Endothelial cell of coronary artery (primary cell): ENCODE measurements at places on chromosomes 16 and 17. TPM values are rescaled to one million over a fixed set of nuclear protein-coding genes. Genes with fewer than 3 reads are reported as not detected.

C1QTNF1 gene
- total RNA-seq: 2.6 and 11.9 TPM in 2 replicates

PRR15L gene
- total RNA-seq: not detected in 2 replicates

SOCS3 gene
- 25.6 and 28.9 TPM in 2 replicates for total RNA-seq

CX3CL1 gene
- 2.2 and 5.8 TPM in 2 replicates for total RNA-seq

USP43 gene
- 0.09 and 0.18 TPM in 2 replicates for total RNA-seq

KRTAP2-2 gene
- not detected in 2 replicates for total RNA-seq

CDK5RAP3 gene
- 58.7 and 68.2 TPM in 2 replicates for total RNA-seq

TP53TG3 gene
- not detected in 2 replicates for total RNA-seq

TBC1D3D gene
- total RNA-seq: 0.47 TPM in 1 of 2 replicates, not detected in the other

HASPIN gene
- 4.5 and 7.9 TPM in 2 replicates for total RNA-seq

CTRL gene
- 0.45 and 0.56 TPM in 2 replicates for total RNA-seq

HCRT gene
- total RNA-seq: not detected in 2 replicates

CALB2 gene
- not detected in 2 replicates for total RNA-seq

CCL1 gene
- 0.09 TPM in 1 of 2 replicates, not detected in the other for total RNA-seq

KRT39 gene
- total RNA-seq: not detected in 2 replicates

TPPP3 gene
- total RNA-seq: 0.18 and 0.28 TPM in 2 replicates

TLCD2 gene
- total RNA-seq: 1.1 and 1.6 TPM in 2 replicates

TBC1D3I gene
- total RNA-seq: under 0.01 and 0.38 TPM in 2 replicates

KLHDC4 gene
- 27.6 and 29.0 TPM in 2 replicates for total RNA-seq

PFN1 gene
- 806 and 926 TPM in 2 replicates for total RNA-seq

KRT20 gene
- total RNA-seq: not detected in 2 replicates

IL34 gene
- total RNA-seq: 0.63 and 0.75 TPM in 2 replicates

DCTPP1 gene
- 20.4 and 35.1 TPM in 2 replicates for total RNA-seq

C16orf74 gene
- 17.4 and 21.0 TPM in 2 replicates for total RNA-seq

CES5A gene
- total RNA-seq: not detected in 2 replicates

MAF gene
- total RNA-seq: under 0.01 and 0.19 TPM in 2 replicates

TPSG1 gene
- not detected in 2 replicates for total RNA-seq

SHCBP1 gene
- 11.5 and 29.1 TPM in 2 replicates for total RNA-seq

TMED6 gene
- total RNA-seq: not detected in 2 replicates

CBX8 gene
- 1.7 and 3.4 TPM in 2 replicates for total RNA-seq

CAVIN1 gene
- total RNA-seq: 733 and 826 TPM in 2 replicates

ATP2A1 gene
- 0.09 and 0.56 TPM in 2 replicates for total RNA-seq

HBM gene
- total RNA-seq: not detected in 2 replicates

ATXN7L3 gene
- total RNA-seq: 32.9 and 38.3 TPM in 2 replicates

BRIP1 gene
- total RNA-seq: 5.1 and 6.4 TPM in 2 replicates

GGT6 gene
- not detected in 2 replicates for total RNA-seq

FOXF1 gene
- total RNA-seq: 0.18 and 0.66 TPM in 2 replicates

KRTAP9-2 gene
- total RNA-seq: not detected in 2 replicates

SLFN14 gene
- total RNA-seq: not detected in 2 replicates

MYH1 gene
- total RNA-seq: not detected in 2 replicates

LDHD gene
- 0.54 and 1.4 TPM in 2 replicates for total RNA-seq

DNAI2 gene
- not detected in 2 replicates for total RNA-seq

TERB1 gene
- under 0.01 TPM in 1 of 2 replicates, not detected in the other for total RNA-seq

AP2B1 gene
- 75.8 and 88.7 TPM in 2 replicates for total RNA-seq

KIFC3 gene
- total RNA-seq: 45.3 and 56.0 TPM in 2 replicates

PSMB3 gene
- 371 and 511 TPM in 2 replicates for total RNA-seq

SPATA2L gene
- 12.8 and 17.4 TPM in 2 replicates for total RNA-seq

MAPT gene
- total RNA-seq: 0.09 and 0.19 TPM in 2 replicates

PDPR gene
- 16.6 and 24.4 TPM in 2 replicates for total RNA-seq

ASGR1 gene
- 9.2 TPM in 2 replicates for total RNA-seq

GFAP gene
- 0.38 and 0.54 TPM in 2 replicates for total RNA-seq

NDUFAB1 gene
- total RNA-seq: 102 and 124 TPM in 2 replicates
